Sigmoid colon (tissue), 7 donors: ENCODE measurements at places on chromosomes 13 and 19. TPM values are rescaled to one million over a fixed set of nuclear protein-coding genes. Genes with fewer than 3 reads are reported as not detected.
A peak's percentile ranks its signal among the peaks of the same experiment; 100 is the strongest.

DNA sequence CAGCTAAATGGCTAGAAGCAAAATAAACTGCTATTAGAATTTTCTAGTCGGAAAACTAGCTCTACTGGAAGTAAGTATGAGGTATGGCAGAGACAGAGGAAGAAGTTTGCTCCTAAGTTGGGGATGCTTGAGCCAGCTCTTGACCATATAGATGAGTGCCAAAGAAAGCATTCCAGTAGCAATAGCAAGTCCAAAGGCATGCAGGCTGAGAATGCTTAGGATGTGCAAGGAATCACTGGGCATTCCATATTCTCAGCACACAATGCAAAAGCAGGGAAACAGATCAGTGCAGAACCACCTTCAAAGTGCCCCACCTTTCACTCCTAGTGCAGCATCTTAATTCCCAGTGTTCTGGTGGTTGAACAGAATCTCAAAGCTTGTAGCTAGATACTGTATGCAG, 32.9 kb downstream of the SERTM1 start:
- no peak for DNase-seq

DNAAF3 gene
- total RNA-seq, result not detected

- no peak for DNase-seq
Measured at GRCh38 chr13:82803341-82803740, 1078.9 kb downstream of the SLITRK1 start.

- no peak for DNase-seq
Measured at GRCh38 chr13:98221234-98221633, 44.2 kb upstream of the RNF113B start.

ERICH4 gene
- total RNA-seq, result not detected

GRCh38 chr13:78841358-78841963, 182.5 kb upstream of the OBI1 start:
- DNase-seq, result no peak

DNA sequence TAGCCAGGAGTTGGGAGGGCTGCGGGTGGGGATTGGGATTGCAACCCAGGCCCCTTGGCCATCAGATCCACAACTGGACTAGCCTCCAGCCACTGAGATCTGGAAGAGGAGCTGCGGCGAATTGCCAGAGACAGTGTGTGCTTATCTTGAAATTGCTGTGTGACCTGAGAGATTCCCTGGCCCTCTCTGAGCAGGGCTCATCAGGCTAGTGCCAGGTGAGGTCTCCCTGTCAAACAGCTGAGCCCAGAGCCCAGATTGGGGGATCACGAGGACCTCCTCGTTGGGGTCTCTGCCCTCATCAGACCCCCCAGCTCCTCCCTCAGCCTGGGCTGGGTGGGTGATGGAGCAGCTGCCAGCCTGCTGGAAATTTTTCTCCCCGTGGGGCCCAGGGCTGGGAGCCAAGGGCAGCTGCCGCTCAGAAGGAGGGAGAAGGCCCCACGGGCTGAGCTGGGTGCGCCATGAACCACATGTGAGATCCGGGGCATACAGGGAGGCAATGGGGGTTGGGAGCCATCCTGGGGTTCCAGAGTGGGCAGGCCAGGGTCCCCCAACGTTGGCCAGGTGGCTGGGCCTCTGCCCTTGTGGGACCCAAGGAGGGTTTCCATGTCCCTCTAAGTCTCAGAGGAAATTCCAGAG, 7.2 kb downstream of the FUT5 start:
- no peak for DNase-seq

SIGLEC8 gene
- total RNA-seq, result not detected

GRCh38 chr13:46134961-46135522, 30.2 kb upstream of the CPB2 start:
- DNase-seq, result no peak

CTU1 gene
- total RNA-seq, result 7.1 TPM

STARD13 gene
- total RNA-seq, result 81.3 TPM

- no peak for DNase-seq
Measured at GRCh38 chr19:16235811-16236652, 38.3 kb downstream of the AP1M1 start.

GRCh38 chr19:12180377-12180776, 17.5 kb downstream of the ZNF136 start:
- DNase-seq, result no peak

DNA sequence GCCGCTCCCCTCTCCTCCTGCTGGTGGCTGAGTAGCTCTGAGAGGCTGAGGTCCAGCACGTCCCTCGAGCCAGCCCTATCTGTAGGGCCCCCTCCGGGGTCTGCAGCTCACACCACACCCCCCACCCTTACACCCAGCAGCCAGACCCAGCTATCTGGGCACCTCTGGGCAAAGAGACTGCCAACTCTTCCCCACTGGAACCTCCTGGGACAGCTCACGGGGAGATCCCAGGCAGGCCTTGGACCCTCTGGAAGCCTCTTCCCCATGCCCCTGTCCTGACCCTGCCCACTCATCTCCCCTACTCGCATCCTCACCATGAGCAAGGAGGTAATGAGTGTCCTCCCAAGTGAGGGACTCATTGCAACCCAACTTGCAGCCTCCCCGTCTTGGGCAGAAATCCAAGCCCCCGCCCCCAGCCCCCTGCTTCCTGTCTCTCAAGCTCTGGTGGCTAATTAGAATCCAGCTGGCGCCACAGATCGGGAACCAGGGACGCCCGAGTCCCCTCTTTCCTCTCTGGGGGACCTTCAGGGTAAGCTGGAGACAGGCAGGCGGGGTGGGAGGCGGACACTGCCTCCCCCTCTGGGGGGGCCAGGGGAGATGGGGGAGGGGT, 22.1 kb downstream of the ADGRL1 start:
- no peak for DNase-seq

DNA sequence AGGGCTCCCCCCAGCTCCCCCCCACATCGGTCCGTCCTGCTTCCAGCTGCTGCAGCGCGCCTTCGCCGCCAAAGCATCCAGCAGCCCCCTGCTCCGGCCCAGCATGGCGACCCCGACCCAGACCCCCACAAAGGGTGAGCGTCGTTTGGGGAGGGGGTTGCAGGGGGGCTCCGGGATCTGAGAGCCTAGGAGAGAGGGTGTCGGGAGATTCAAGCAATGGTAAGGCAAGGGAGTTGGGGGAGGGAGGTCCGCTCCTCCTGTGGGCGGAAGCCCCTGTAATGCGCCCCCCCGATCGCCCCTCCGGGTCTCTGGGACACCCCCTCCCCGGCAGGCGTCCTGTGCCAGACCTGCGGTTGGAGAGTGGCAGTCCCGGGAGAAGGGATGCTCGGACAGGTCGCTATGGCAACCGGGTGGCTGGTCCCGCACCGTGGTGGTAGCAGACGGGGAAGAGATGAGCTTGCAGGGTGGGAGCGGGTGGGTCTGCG, at the start of gene FXYD7:
Gene FXYD7, plus strand, starts transcription at position 25 of the 485 bp plus-strand sequence. Its CDS starts 79 bp downstream, at position 104.
- DNase-seq, result no peak

TTC9B gene
- total RNA-seq, result 1.1 TPM

OR4F17 gene
- not detected for total RNA-seq

DNA sequence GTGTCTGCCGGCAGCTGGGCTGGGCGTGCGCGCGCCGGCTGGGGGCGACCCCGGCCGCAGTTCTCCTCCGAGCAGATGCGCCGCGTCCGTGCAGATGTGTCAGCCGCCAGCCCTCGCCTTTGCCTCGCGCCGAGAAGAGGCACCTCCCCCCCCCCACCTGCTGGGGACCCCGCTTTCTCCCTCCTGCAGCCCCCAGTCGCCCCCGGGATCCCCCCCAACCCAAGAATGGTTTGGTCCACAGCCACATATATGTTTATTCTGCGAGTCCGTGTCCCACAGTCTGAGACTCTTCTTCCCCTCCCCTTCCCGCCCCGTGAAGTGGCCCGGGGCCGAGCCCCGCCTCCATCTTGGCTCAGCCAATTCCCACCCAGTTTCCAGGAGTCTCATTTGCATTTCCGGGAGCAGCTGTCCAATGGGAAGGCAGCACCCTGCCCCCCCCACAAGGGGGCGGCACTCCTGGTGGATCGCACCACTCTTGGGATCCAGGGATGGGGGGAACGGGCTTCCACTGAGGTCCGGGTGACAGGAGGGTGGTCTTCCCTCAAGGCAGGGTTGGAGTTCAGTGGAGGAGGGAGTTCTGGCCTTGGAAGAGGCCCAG, 8.6 kb downstream of the ISOC2 start:
- peak; percentile 88 for DNase-seq

VSIG10L gene
- 0.55 TPM for total RNA-seq

NTF4 gene
- total RNA-seq, result not detected

GRCh38 chr13:99321709-99322108, 14.5 kb upstream of the GPR183 start:
- no peak for DNase-seq

DNA sequence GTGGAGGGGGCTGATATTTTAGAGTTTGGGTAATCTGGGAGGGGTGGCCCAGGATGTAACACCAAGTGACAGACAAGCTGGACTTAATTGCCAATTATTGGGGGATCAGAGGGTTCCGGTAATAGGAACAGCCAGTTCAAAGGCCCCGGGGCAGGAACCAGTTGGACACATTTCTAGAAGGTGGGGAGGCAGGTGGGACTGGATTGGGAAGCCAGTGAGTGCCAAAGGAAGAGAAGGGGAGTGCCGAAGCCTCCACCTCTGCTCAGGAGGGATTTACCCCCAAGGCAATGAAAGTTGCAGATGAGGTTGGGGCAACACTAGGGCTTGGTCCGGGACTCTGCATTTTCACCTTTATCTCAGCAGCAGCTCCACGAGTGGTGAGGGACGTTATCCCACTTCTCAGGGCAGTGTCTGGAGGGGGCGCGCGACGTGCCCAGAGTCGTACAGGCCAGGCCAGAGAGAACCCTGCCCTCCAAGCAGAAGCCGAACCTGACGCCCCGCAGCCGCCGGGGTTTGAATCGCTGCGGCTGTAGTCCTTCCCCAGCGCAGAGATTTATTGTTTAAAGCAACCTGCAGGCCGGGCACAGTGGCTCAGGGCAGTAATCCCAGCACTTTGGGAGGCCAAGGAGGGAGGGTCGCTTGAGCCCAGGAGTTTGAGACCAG, 5.7 kb upstream of the JUND start:
- no peak for DNase-seq

DNA sequence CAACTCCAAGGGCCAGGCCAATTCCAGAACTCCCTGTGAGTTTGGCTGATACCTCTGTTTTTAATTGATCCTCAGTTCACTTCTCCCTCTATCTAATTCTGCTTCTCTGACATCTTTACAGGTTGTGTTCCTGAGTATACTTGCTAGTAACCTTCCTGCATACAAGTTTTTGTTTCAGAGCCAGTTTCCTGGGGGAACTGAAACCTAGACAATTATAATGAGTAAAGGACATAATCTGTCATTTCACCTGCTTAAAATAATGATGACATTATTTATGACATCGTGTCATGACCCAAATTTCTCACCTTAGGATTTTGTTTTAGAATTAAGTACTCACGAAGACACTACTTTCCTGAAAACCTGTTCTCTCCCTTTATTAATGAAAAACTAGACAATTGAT, 12.5 kb upstream of the MYCBP2 start:
- no peak for DNase-seq

- no peak for DNase-seq
Measured at GRCh38 chr13:24166561-24166960, 6.0 kb downstream of the SPATA13 start.

DNA sequence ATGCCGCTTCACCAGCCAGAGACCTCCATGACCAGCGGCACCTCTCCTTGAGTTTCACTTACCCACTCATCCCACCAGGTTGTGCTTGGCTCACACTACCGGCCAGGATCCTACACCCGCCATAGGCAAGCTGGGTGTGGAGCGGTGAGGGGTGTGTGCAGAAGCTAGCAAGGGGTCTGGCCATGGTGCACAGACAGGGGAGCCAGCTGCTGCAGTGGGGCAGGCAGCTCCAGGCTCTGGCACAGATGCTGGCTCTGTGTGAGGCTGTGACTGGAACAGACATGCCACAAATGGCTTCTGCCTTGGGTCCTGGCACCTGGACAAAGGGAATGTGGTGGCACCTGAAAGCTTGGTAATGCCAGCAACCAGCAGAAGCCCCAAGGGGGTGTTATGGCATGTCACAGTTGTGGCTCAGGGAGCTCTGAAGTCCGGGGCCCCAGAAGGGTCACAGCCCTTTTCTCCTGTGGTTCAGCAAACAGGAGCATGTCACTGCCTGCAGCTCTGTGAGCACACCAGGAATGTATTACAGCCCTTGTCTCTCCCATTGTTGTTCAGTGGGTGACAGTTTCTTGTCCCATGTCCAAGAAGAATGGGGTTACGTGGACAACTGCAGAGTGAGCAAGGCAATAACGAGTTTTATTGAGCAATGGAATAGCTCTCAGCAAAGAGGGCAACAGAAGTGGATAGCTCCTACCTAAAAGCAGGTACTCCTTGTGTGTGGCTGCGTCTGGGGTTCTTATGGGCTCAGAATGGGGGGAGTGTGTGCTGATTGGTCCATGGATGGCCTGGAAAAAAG, 2791.0 kb upstream of the PCDH20 start:
- no peak for DNase-seq

DLEU7 gene
- 0.41 TPM for total RNA-seq

GRCh38 chr13:75180805-75181455, 301.0 kb downstream of the TBC1D4 start:
- DNase-seq, result no peak

- no peak for DNase-seq
Measured at GRCh38 chr19:800360-801029, 3.2 kb downstream of the PTBP1 start.

- DNase-seq, result no peak
Measured at GRCh38 chr19:50518091-50519005, 4.6 kb upstream of the ASPDH start.

DNA sequence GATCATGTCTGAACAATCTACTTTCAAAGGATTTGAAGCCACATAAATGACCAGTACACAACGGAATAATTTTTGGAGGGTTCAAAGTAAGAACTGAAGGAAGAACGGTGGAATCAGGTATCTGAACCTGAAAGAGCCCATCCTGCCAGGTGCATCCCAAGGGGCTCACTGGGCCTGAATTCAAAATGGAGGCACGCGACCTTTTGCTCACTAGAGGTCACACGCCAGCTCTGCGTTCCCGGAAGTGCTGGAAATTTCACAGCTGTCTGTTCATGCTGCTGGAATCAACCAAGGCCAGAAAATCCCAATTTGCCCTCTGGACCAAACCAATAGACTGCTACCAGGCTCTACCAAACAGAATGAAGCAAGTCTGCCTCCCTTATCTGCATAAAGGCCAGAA, 4.2 kb upstream of the RASA3 start:
- DNase-seq, result peak; percentile 40

HSH2D gene
- not detected for total RNA-seq

IGFL1 gene
- not detected for total RNA-seq

GRCh38 chr19:18225702-18226468, at the start of gene PDE4C:
PDE4C (minus strand) TSS chr19:18226438; CDS start chr19:18226415, 23 bp downstream.
- peak; percentile 74 for DNase-seq

CRX gene
- total RNA-seq, result not detected

ERCC1 gene
- total RNA-seq, result 67.0 TPM
